ENCODE measurements at places on chromosomes 2 and 18.

GRCh38 chr2:230775737-230776136 lies 63.1 kb downstream of the CAB39 start:
- no peak for DNase-seq

- DNase-seq, result no peak
Measured at GRCh38 chr18:61368001-61368400, 34.8 kb downstream of the CDH20 start.

GRCh38 chr2:223954401-223954800 lies 2.9 kb upstream of the MRPL44 start:
- DNase-seq, result no peak

- peak; percentile 27 for DNase-seq
Measured at GRCh38 chr2:42141687-42142546, 27.2 kb upstream of the EML4 start.

GRCh38 chr2:213010106-213010779 lies 141.2 kb downstream of the IKZF2 start:
- DNase-seq, result no peak

- no peak for DNase-seq
Measured at GRCh38 chr2:56326346-56326741, 142.6 kb downstream of the CCDC85A start.

- DNase-seq, result no peak
Measured at GRCh38 chr2:178279142-178279541, 84.8 kb downstream of the OSBPL6 start.

- DNase-seq, result no peak
Measured at GRCh38 chr2:56130463-56131070, 53.2 kb upstream of the CCDC85A start.

GRCh38 chr2:37555457-37555856 lies 116.0 kb downstream of the CDC42EP3 start:
- no peak for DNase-seq

GRCh38 chr2:130355172-130355577 lies 681 bp upstream of the PTPN18 start:
- no peak for DNase-seq

- no peak for DNase-seq
Measured at GRCh38 chr2:127216095-127216494, 4.0 kb downstream of the CYP27C1 start.

GRCh38 chr2:191481305-191482070 lies 196.4 kb upstream of the NABP1 start:
- no peak for DNase-seq

GRCh38 chr2:207861789-207862188 lies 92.1 kb upstream of the FZD5 start:
- DNase-seq, result no peak

DNA sequence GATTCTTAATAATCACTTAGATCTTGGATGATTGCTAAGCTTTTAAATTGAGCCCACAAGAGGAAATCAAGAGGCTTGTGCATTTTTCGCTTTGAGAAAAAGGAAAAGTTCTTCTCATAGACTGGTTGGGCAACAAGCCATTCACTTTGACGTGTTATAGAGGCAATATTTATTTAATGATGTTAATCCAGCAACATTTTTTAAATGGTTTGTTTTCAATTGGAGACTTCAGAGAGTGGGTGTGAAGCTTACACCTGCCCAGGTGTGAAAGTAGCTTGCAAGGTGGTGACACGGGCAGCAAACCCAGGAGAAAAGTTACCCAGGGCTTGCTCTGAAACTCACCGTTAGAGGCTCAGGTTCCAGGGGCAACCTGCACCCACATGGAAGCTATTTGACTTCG lies 858.9 kb downstream of the GALR1 start:
- no peak for DNase-seq

- no peak for DNase-seq
Measured at GRCh38 chr2:2109186-2109585, 221.9 kb downstream of the MYT1L start.

- DNase-seq, result no peak
Measured at GRCh38 chr18:50410894-50411293, 36.0 kb downstream of the SKA1 start.

- DNase-seq, result no peak
Measured at GRCh38 chr18:40079786-40080185, 1875.2 kb upstream of the PIK3C3 start.

- DNase-seq, result no peak
Measured at GRCh38 chr2:143205106-143205764, 76.0 kb downstream of the ARHGAP15 start.

All from T follicular helper cell (primary cell).